Breast epithelium (tissue), 4 donors: ENCODE measurements at places on chromosomes 3 and 15. TPM values are rescaled to one million over a fixed set of nuclear protein-coding genes. Genes with fewer than 3 reads are reported as not detected.
A peak's percentile ranks its signal among the peaks of the same experiment; 100 is the strongest.

- DNase-seq: no peak
- no peak overlapping the region for H3K27ac ChIP-seq
- no peaks in the 10 kb centered on the region for H3K36me3 ChIP-seq
- H3K4me3 ChIP-seq: no peak overlapping the region
- no peaks in the 10 kb centered on the region for H3K4me1 ChIP-seq
These were observed 66.2 kb downstream of the SCN11A start for GRCh38 chr3:38985581-38985980.

DNA sequence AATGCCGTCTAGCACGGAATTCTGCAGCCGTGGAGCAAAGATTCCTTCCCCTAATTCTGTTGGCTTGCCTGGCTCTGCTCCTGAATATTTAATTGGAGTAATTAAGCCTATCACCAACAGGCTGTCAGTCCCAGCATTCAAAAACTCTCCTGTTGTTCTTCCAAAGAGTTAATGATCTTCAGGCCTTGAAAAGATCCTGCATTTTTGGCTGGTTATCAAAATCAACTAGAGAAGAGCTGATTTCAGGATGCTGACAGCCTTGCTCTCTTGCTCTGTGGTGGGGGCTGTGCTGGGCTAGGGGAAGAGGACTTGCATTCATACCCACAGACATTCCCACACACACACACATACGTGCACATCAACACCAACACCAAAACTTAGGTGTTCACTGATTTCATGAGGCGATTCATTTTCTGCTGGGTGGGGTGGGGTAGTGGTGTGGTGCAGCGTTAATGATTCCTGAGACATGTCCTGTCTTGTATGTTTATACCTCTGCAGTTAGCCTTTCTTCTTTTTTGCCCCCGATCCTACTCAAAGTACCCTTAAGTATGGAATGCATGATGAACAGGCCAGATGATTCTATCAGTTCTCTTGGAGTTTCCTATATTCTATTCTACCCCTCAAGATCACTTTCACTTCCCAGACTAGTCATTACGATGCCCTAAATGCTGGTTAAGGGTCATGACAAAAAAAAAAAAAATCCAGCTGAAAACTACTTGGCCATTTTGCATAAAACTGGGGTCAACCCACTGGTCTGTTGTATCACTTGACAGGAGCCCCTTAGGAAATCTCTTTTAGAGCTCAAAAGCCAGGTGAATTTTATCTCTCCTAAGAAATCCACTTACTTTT, 42.3 kb downstream of the CPN2 start:
- H3K36me3 ChIP-seq: no peaks in the 10 kb centered on the region
- DNase-seq: no peak
- H3K4me3 ChIP-seq: no peak overlapping the region
- H3K27ac ChIP-seq: no peak overlapping the region
- peaks cover 4% of the 10 kb centered on the region for H3K4me1 ChIP-seq

- H3K4me3 ChIP-seq: no peak overlapping the region
- no peaks in the 10 kb centered on the region for H3K27me3 ChIP-seq
- H3K36me3 ChIP-seq: no peaks in the 10 kb centered on the region
- DNase-seq: no peak
- no peaks in the 10 kb centered on the region for H3K4me1 ChIP-seq
- H3K27ac ChIP-seq: no peak overlapping the region
These were observed 44.0 kb downstream of the IDH2 start for GRCh38 chr15:90058308-90058707.

FBXL22 gene
- total RNA-seq: 3.5 TPM

- no peak for DNase-seq
- no peaks in the 10 kb centered on the region for H3K36me3 ChIP-seq
- H3K4me1 ChIP-seq: no peaks in the 10 kb centered on the region
- H3K27ac ChIP-seq: no peak overlapping the region
- H3K27me3 ChIP-seq: no peaks in the 10 kb centered on the region
These were observed 15.7 kb downstream of the GAP43 start for GRCh38 chr3:115638991-115639390.

DNA sequence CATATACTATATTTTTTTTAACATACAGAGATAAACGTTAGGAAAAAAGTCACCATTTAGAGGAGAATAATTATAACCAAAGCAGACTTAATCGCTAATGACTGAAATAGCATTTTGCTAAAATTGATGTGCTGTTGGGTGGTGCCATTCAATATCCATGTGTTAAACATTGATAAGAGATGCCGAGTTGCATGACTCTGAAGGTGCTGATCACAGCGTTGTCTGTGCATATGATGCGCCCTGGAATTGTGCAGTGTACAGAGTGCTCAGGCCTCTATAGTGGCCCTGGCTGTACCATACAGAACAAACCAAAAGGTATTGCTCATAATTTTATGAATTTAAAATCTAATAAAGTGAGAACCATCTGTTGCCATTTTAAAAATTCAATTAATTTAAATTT, 168.3 kb downstream of the MEIS2 start:
- no peaks in the 10 kb centered on the region for H3K36me3 ChIP-seq
- no peaks in the 10 kb centered on the region for H3K27me3 ChIP-seq
- DNase-seq: no peak
- H3K27ac ChIP-seq: no peak overlapping the region
- no peak overlapping the region for H3K4me3 ChIP-seq

DNA sequence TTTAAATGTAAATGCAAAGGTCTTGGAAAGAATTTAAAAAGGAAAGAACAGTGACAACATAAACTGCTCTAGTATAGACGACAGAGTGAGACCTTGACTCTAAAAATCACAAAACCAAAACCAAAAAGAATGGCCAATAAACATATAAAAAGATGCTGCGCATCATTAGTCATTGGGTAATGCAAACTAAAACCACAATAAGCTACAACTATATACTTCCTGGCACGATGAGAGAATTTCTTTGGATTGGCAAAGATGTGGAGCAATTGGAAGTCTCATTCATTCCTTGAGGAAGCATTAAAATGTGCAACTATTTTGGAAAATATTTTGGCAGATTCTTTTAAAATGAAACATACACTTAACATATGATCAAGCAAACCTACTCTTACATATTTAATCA, 98.7 kb upstream of the ZPLD1 start:
- H3K27me3 ChIP-seq: no peaks in the 10 kb centered on the region
- no peaks in the 10 kb centered on the region for H3K4me1 ChIP-seq
- H3K4me3 ChIP-seq: no peak overlapping the region
- H3K36me3 ChIP-seq: no peaks in the 10 kb centered on the region

GRCh38 chr3:2535206-2535605, 436.5 kb downstream of the CNTN4 start:
- no peak for DNase-seq
- H3K36me3 ChIP-seq: no peaks in the 10 kb centered on the region
- H3K27ac ChIP-seq: no peak overlapping the region
- H3K27me3 ChIP-seq: no peaks in the 10 kb centered on the region

GRCh38 chr3:12938258-12938711, 96.9 kb upstream of the RPL32 start:
- H3K27ac ChIP-seq: peak overlapping the region; percentile 61
- no peak overlapping the region for H3K4me3 ChIP-seq
- H3K4me1 ChIP-seq: no peaks in the 10 kb centered on the region
- H3K27me3 ChIP-seq: no peaks in the 10 kb centered on the region
- H3K36me3 ChIP-seq: no peaks in the 10 kb centered on the region

SNRPA1 gene
- total RNA-seq: 26.4 TPM

DNA sequence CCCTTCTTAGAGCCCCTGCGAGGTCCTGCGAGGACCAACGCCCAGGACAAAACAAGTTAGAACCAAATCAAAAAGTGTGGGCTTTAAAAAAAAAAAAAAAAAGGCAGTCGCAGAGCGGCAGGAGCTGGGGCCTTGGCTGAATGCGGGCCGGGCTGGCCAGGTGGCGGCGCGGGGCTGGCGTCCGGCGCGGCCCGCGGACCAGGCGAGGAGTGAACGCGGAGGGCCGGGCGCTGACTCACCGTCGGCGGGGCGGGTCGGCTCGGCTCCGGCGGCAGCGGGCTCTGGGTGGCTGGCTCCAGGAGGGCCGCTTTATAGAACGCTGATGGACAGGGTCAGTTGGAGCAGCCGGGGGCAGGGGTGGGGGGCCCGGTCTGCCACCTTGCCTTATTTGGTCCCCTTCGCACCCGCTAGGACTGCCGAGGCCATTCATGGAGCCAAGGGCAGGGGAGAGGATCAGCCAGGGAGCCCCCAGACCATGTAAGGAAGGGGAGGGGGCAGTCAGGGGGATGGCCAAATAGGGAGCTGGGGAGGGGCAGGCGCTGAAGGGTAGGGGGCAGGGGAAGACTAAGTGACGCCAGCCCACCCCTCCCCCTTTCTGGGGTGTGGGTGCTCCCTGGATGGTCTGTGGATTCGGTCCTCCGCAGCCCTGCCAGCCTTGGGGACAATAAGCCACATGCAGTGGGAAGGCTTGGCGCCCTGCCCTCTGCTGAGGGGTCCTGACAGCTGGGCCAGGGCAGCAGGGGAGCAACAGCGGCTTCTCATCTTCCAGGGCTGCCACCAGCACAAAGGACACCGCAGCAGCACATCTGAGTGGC, at the start of gene ACTC1:
TSS of gene ACTC1 (minus strand) at position 283 of the 815 bp plus-strand sequence. CDS start 741 bp downstream, outside the sequence.
- no peak within 1 kb of the TSS for H3K27ac ChIP-seq
- H3K36me3 ChIP-seq: no peaks in the 10 kb centered on the region
- H3K27me3 ChIP-seq: peaks cover 4% of the 10 kb centered on the region
- no peak for DNase-seq
- H3K4me1 ChIP-seq: no peaks in the 10 kb centered on the region

- DNase-seq: no peak
- H3K27me3 ChIP-seq: no peaks in the 10 kb centered on the region
- no peak overlapping the region for H3K27ac ChIP-seq
These were observed 505.9 kb downstream of the ZIC1 start for GRCh38 chr3:147915057-147915456.

DNA sequence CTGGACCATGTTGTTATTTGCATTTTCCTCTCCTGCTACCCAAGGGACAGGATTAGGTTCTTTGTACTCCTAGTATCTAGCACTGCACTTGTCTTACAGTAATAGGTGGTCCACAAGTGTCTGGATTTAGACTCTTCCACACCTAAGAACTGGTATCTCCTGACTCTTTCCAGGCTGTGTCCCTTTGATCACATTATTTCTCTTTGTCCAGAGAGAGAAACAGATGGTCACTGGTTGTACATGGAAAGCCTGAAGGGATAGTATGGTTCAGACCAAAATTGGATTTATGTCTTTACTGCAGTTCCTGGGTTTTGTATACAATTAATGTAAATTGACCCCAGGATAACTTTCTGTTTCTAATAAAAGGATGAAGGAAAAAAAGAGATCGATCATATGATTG, 64.0 kb downstream of the PDE8A start:
- H3K27me3 ChIP-seq: no peaks in the 10 kb centered on the region
- no peaks in the 10 kb centered on the region for H3K36me3 ChIP-seq
- no peaks in the 10 kb centered on the region for H3K4me1 ChIP-seq
- H3K4me3 ChIP-seq: no peak overlapping the region

GRCh38 chr15:44193651-44194322, 1.3 kb downstream of the FRMD5 start:
- H3K27ac ChIP-seq: no peak overlapping the region
- no peaks in the 10 kb centered on the region for H3K27me3 ChIP-seq
- no peak for DNase-seq
- no peaks in the 10 kb centered on the region for H3K4me1 ChIP-seq
- H3K4me3 ChIP-seq: peak overlapping the region; percentile 68

DNA sequence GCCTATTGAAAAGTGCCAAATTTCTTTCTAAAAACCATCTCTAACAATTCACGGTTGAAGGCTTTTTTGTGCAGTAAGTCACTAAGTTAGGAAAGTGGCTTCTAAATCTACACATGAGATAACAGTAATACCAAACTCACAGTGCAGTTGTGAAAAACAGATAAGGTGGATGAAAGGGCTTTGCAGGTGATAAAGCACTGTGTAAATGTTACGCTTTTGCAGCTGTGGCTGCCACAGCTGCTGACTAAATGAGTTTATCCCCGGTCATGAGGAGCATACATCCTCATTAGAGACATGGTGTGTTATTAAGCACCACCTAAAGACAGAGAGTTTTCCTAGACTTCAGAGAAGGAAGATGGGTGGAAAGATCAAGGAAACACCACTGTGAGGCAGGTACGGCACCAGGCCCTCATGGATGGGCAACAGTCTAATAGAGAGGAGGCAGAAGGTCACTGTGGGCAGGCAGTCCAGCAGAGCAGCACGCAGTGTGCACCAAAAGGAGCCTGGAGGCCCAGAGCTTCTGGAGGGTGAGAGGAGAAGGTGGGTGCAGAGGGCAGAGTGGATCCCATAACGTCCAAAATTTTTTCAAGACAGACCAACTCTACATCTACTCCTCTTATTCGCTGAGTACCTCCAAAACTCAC, 68.5 kb downstream of the FMN1 start:
- H3K27me3 ChIP-seq: no peaks in the 10 kb centered on the region
- no peak for DNase-seq
- no peak overlapping the region for H3K27ac ChIP-seq
- no peaks in the 10 kb centered on the region for H3K36me3 ChIP-seq

CCR3 gene
- not detected for total RNA-seq

TM4SF1 gene
- total RNA-seq: 48.5 TPM

DNA sequence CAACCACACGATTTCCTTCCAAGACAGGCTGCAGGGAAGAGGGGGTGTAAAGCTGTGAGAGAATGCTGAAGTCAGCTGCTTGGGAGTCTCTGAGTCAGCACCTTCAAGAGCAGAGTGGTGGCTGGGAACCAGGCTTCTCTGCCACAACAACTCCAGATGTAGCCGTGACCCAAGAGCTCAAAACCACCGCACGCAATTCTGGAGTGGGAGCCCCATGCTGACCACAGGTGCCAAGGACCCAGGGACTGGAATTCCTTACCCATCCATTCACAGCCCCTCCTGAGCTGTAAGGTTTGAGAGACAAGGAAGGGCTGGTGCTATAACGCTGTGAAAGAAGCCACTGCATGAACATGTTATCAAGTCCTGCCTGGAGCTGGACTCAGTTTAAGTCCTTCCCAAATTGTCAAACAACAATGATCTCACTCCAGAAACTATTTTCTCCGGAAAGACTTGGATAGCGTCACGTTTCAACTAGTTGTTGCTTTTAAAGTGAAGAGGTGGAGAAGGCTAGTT, 61.4 kb downstream of the UMPS start:
- H3K36me3 ChIP-seq: no peaks in the 10 kb centered on the region
- H3K27ac ChIP-seq: peak overlapping the region; percentile 80
- H3K4me3 ChIP-seq: no peak overlapping the region
- no peak for DNase-seq

TTLL13 gene
- total RNA-seq: 0.15 TPM

TP53BP1 gene
- 65.5 TPM for total RNA-seq

DNA sequence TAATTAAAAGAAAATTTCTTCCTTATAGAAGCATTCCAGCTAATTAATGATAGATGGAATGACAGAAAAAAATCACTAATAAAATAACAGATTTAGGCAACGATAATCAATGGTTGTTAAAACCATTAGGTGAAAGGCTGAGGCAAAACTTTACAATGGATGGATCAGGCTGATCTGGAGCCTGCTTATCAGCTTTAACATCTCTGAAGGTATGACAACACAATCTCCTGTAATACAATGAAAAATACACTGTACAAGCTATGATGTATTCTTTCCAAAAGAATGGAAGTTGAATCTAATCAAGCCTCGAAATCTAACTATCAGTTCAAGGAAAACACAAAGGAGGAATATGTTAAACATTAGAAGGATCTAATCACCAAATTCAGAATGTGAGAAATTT, 39.3 kb downstream of the EMC4 start:
- no peak for DNase-seq
- H3K27me3 ChIP-seq: no peaks in the 10 kb centered on the region
- H3K4me1 ChIP-seq: no peaks in the 10 kb centered on the region
- H3K36me3 ChIP-seq: no peaks in the 10 kb centered on the region
- H3K4me3 ChIP-seq: no peak overlapping the region
- H3K27ac ChIP-seq: no peak overlapping the region

GRCh38 chr3:14235912-14236295, 57.3 kb downstream of the LSM3 start:
- peak overlapping the region; percentile 52 for H3K27ac ChIP-seq
- no peaks in the 10 kb centered on the region for H3K36me3 ChIP-seq
- no peak for DNase-seq
- no peaks in the 10 kb centered on the region for H3K27me3 ChIP-seq

- no peaks in the 10 kb centered on the region for H3K36me3 ChIP-seq
- no peak for DNase-seq
- H3K4me1 ChIP-seq: no peaks in the 10 kb centered on the region
- no peak overlapping the region for H3K27ac ChIP-seq
- H3K27me3 ChIP-seq: no peaks in the 10 kb centered on the region
These were observed 49.3 kb downstream of the CMTM6 start for GRCh38 chr3:32453346-32453745.
